ENCODE measurements at places on chromosomes 12 and 14.

- DNase-seq = no peak
These were observed 190.2 kb upstream of the LMO3 start for GRCh38 chr12:16796168-16796567.

DNA sequence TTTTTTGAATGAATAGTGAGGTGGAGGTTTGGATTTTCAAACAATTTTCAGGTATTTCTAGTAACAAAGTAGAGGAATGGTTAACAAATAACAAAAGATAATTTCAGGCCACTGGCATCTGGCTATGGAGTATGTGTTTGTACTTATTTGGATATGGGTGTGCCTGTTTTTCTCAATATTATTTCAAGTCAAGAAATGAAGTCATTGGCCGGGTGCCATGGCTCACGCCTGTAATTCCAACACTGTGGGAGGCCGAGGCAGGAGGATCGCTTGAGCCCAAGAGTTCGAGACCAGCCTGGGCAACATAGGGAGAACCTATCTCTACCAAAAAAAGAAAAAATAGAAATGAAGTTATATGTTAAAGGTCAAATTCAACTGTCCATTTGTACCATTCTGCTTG, 13.9 kb downstream of the SLC35E3 start:
- DNase-seq = no peak

GRCh38 chr12:67593041-67593440, 55.5 kb upstream of the DYRK2 start:
- no peak for DNase-seq

DNA sequence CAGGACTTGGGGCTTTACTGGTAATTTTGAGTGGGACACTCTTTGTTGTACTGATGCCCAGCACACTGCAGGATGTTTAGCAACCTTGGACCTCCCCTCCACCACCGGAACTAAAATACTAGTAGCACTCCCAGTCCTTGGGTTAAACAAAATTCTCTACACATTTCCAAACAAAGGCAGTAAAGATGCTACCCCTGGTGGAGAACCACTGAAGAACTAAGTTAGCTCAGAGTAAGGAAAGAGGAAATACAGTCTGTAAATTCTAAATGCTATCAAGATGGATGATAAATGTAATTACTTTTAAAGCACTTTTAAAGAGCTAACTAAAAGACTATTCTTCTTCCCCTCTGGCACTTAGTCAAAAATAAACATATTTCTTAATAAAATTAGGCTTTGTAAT, 64.1 kb downstream of the LRP6 start:
- DNase-seq = no peak

All from AG04450 (cell line).